Stimulated activated CD4-positive, alpha-beta T cell treated with anti-CD3 and anti-CD28 coated beads, Interleukin-1b, Interleukin-23, amount 100 ng/mL, for 1 hour (primary cell): ENCODE measurements at places on chromosomes 2 and 18.

DNA sequence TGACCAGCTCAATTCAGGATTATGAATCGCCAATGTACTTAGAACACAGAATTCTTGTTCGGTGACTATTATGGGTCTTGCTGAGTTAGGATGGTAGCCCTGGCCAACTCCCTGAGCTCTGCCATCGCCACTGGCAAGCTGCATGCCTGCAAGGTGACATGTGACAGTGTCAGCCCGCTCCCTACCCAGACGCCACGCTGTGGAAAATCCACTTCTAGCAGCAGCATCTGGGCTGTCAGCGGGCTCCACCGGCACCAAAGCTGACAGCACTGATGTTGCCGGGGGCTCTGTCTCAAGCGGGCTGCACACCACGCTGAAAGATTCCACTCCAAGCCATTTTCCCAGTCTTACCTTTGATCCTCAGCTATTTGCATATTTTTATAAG lies 100.7 kb downstream of the MYT1L start:
- no peak for DNase-seq

GRCh38 chr2:25576596-25576995 lies 96.8 kb downstream of the DTNB start:
- no peak for DNase-seq

DNA sequence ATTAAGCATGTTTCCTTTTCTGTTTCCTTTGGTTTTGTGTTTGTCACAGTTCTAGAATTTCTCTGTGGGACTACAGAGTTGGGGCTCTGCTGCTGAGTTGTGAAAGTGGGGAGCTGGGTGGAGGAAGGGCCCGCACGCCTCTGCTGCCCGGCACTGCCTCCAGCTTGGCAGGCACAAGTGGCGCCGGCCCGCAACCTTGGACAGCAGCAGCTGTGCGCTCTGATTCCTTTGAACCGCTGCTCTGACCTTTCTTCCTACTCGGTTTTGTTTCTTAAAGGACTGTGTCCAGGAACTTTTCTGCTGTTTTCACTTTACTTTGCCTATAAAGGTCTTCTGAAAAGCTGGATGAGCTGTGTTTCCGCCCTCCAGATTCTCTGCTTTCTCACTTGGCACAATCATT lies 137.6 kb upstream of the ALPP start:
- no peak for DNase-seq

DNA sequence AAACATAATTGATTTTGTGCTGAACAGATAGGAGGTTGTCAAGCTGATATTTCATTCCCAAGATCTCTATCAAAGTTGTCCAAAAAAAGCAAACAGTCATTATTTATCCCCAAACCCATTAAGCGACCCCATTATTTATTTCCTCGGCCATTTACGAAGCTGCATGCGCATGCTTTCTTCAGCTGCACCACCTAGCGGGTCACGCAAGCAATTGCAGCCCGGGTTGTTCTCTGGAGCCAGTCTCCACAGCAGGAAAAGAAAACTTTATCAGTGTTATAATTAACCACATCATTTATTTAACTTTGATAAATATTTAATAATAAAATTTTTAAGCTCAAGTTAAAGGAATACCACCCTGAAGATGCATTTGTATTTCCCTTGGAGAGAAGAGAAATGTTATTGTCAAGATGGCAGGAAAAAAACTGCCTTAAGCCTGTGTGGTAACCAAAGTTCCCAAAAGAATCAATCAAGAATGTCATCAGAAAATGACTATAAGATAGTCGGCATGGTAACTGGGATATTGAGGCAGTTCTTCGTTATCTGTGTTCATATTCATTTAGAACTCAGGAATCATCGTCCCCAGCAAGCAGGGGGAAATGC lies 304.7 kb downstream of the FBXO15 start:
- DNase-seq, result no peak
